ENCODE measurements at places on chromosomes 3 and 15.
A peak's percentile ranks its signal among the peaks of the same experiment; 100 is the strongest.

DNA sequence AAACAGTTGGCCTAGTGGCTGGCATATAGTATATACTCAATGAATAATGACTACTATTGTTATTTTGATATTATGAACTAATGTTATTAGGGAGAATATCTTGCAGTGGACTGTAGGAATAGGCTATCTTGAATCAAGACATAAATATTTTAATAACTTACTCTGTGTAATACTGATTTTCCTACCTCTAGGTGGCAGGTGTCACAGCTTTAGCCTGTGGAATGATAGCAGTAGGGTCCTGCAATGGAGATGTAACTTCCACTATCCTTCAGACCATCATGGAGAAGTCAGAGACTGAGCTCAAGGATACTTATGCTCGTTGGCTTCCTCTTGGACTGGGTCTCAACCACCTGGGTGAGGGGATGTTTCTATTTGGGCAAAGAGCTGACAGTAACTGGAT, 6.5 kb downstream of the PSMD2 start:
- DNase-seq: peak; percentile 29

- DNase-seq: no peak
These were observed 640.4 kb upstream of the ARPP21 start for GRCh38 chr3:34998902-34999301.

- DNase-seq: no peak
These were observed 158.3 kb upstream of the C2CD4B start for GRCh38 chr15:62323353-62323890.

- no peak for DNase-seq
These were observed 59.1 kb downstream of the FAM43A start for GRCh38 chr3:194744826-194745225.

DNA sequence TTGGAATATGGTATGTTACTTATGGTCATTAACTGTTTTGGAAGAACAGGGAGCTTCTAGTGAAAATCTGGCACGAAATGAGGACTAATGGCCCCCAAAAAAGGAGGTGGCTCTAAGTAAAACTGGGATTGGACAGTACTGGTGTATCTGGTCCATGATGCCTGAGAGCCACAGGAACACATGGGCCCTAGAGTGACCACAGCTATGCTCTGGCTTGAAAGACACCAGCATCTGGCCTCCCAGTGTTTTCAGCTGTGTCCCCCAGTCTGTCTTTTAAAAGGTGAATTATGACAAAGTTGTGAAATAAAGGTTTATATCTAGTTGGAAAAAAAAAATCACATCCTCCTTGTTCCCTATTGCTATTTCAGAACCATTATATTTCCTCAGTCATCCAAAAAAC, 64.5 kb downstream of the GSK3B start:
- DNase-seq: no peak

- no peak for DNase-seq
These were observed 104.8 kb upstream of the OSTN start for GRCh38 chr3:191094057-191094845.

- DNase-seq: peak; percentile 37
These were observed 35.1 kb upstream of the CSPG5 start for GRCh38 chr3:47613722-47614121.

DNA sequence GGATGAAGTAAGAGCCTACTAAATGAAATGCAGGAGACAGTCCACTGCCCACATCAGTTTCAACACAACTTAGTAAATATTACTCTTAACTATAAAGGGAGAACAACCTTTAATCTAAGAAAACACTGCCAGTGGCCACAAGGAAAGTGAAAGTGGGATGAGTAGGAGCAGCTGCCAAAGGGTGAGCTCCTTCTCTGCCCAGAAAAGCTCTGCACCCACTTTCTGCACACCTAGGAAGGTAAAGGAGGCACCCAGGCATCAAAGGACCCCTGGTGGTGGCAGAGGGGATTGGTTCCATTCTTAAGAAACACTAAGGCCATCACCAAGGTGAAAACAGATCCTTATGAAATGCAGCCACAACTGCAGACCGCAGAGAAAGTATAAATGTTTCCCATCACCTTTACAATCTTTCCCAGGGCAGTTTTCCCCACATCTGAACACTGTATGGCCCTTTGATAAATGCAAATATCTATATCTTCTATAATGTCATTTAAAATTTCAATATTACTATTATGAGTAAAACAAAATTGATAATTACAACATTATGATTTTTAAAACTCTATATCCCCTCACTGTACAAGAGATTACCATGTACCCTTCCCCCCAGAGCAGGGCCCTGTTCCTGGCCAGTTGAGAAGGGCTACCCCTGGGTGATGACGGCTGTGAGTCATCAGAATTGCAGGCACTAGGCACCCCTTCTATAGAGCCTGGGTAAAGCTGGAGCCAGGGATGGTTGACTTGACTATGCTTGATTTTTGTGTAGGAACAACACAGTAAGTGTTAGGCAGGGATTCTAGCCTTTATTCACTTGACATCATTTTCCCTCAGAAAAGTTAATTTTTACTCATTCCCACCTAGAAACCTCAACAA, 92.0 kb downstream of the SNRK start:
- peak; percentile 60 for DNase-seq

All from OCI-LY7 (cell line).